ENCODE measurements at places on chromosomes 12 and 14. TPM values are rescaled to one million over a fixed set of nuclear protein-coding genes. Genes with fewer than 3 reads are reported as not detected.
A peak's percentile ranks its signal among the peaks of the same experiment; 100 is the strongest.

ADAM20 gene
- not detected for polyA plus RNA-seq

GRCh38 chr12:114392909-114393308, 13.0 kb downstream of the TBX5 start:
- DNase-seq: no peak
- peaks cover 62% of the 10 kb centered on the region for H3K27me3 ChIP-seq
- H3K27ac ChIP-seq: no peak overlapping the region
- no peaks in the 10 kb centered on the region for H3K4me1 ChIP-seq
- H3K4me3 ChIP-seq: no peak overlapping the region

- H3K4me1 ChIP-seq: peaks cover 40% of the 10 kb centered on the region
- no peak overlapping the region for H3K4me3 ChIP-seq
- no peaks in the 10 kb centered on the region for H3K36me3 ChIP-seq
- no peaks in the 10 kb centered on the region for H3K27me3 ChIP-seq
Measured at GRCh38 chr14:49966304-49966809, 73.5 kb downstream of the ARF6 start.

- no peaks in the 10 kb centered on the region for H3K4me1 ChIP-seq
- no peak for DNase-seq
- H3K36me3 ChIP-seq: peaks cover 21% of the 10 kb centered on the region
- no peak overlapping the region for H3K4me3 ChIP-seq
- H3K27me3 ChIP-seq: no peaks in the 10 kb centered on the region
Measured at GRCh38 chr12:69898236-69898635, 73.2 kb downstream of the MYRFL start.

DNA sequence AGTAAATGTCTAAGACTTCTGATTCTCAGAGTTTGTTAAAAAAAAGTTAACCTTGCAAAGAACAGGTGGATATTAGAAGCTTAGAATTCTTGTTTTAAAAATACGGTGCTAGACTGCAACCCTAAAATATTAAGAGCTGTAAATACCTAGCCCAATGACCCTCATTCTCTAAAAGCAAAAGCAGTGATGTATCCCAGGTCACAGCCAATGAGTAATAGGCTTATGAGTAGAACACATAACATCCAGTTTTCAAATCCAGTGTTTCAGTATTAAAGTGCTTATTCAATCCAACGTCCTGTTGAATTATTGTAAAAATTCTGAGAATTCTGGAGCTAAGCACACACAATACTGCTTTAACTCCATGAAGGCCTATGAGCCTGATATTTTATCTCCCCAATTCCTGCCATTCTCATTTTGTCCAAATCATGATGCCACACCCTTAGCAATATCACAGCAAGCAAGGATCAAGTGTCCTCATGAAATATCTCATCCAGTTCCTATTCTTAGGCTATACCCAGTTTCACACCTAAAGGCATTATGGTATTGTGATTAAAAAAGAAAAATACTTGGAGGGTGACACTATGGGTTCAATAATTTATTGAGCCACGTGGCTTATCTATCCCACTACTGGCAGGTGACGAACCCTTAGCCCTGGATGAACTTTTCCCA, 15.3 kb upstream of the ARID4A start:
- H3K27me3 ChIP-seq: no peaks in the 10 kb centered on the region
- DNase-seq: no peak
- no peaks in the 10 kb centered on the region for H3K36me3 ChIP-seq

DNA sequence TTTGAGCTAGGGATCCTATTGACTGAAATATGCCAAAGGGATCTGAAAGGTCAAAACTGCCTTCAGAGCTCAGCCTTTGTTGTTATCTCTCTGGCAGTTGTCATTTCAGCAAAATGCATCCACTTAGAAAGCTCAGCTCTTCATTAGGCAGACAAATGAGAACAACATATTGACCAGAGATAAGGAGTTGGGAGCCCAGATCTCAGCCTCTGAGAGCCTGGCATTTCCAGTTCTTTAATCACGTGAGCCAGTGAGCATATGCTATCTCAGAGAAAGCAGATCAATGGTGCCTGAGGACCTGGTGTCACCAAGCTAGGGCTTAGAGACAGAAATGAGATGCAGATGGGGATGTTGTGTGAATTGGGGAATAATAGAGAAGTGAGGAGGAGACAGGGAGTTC, 101.1 kb downstream of the DAD1 start:
- H3K4me3 ChIP-seq: no peak overlapping the region
- no peaks in the 10 kb centered on the region for H3K4me1 ChIP-seq
- H3K27me3 ChIP-seq: no peaks in the 10 kb centered on the region
- no peak for DNase-seq

STAC3 gene
- polyA plus RNA-seq: 1.1 TPM

RNASE8 gene
- polyA plus RNA-seq: not detected

GABARAPL1 gene
- 38.9 TPM for polyA plus RNA-seq

FIGNL2 gene
- not detected for polyA plus RNA-seq

DNA sequence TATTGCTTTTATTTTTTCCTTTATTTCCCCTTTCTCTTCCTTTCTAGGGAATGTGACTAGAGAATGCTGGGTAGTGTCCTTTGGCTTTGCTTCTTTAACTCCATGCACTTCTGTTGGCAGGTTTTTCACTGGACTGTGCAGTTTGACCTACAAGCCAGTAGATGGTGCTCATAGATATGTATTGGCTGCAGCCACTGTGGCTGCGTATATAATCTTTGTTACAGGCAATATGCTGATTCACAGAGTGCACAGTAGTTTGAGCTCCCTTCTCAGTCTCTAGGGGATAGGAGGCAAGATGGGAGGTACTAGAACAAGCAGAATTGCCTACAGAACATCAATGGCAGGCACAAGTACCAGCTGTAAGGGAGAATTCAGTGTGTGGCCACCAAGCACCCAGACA, 503.5 kb downstream of the LRFN5 start:
- H3K27ac ChIP-seq: no peak overlapping the region
- no peak for DNase-seq
- no peak overlapping the region for H3K4me3 ChIP-seq
- no peaks in the 10 kb centered on the region for H3K27me3 ChIP-seq

DNA sequence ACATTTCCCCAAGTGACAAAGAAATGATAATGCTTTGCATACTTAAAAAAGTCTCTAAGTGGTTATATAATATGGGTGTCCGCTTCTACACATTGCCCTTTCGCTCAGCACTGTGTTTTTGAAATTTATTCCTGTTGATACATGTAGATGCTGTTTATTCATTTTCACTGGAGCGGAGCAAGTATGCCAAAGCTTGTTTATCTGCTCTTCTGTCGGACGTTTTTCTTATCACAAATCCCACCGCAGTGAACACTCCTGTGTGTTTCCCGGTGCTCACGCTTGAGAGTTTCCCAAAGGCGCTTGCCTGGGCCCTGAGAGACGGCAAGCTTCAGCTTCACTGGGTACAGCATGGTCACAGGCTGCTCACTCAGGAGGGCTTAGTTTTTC, 50.2 kb downstream of the TPCN1 start:
- H3K4me3 ChIP-seq: no peak overlapping the region
- H3K36me3 ChIP-seq: peaks cover 3% of the 10 kb centered on the region
- no peaks in the 10 kb centered on the region for H3K27me3 ChIP-seq
- H3K27ac ChIP-seq: no peak overlapping the region
- no peaks in the 10 kb centered on the region for H3K4me1 ChIP-seq

GRCh38 chr12:59595565-59595882, 305 bp upstream of the SLC16A7 start:
- DNase-seq: no peak
- H3K36me3 ChIP-seq: no peaks in the 10 kb centered on the region
- no peaks in the 10 kb centered on the region for H3K27me3 ChIP-seq
- H3K4me3 ChIP-seq: peak overlapping the region; percentile 48
- peak overlapping the region; percentile 49 for H3K27ac ChIP-seq

NRIP2 gene
- 4.0 TPM for polyA plus RNA-seq

DNA sequence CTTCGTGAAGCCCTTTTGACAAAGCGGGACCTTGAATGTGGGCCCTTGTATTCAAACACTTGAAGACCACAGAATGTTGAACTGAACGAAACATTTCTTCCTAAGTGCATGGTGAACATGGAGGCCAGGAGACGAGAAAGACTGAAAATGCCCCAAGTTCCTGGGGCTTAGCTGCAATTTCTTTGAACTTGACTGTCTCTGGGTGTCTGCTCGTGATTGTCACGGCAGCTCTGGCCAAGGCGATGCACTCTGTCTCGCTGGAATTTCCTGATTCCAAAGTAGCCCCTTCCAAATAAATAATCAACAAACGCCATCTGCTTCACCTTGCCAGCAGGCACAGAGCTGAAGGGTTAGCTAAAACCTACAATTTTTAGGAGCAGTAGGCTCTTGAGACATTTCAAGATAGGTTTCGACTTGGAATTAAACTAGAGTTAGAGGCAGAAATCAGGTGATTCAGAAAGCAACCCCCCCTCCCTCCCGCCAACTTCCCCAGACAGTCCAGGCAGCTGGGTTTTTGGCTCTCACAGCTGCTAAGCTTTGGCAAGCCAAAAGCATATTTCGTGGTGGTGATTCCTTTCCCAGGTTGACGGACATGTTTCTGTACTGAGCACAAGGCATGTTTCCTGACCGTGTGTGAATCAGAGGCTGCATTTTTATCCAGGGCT, 13.5 kb upstream of the IRF2BPL start:
- no peaks in the 10 kb centered on the region for H3K36me3 ChIP-seq
- no peak overlapping the region for H3K4me3 ChIP-seq
- H3K4me1 ChIP-seq: peaks cover 16% of the 10 kb centered on the region
- peak overlapping the region; percentile 94 for H3K27ac ChIP-seq
- no peaks in the 10 kb centered on the region for H3K27me3 ChIP-seq

DNA sequence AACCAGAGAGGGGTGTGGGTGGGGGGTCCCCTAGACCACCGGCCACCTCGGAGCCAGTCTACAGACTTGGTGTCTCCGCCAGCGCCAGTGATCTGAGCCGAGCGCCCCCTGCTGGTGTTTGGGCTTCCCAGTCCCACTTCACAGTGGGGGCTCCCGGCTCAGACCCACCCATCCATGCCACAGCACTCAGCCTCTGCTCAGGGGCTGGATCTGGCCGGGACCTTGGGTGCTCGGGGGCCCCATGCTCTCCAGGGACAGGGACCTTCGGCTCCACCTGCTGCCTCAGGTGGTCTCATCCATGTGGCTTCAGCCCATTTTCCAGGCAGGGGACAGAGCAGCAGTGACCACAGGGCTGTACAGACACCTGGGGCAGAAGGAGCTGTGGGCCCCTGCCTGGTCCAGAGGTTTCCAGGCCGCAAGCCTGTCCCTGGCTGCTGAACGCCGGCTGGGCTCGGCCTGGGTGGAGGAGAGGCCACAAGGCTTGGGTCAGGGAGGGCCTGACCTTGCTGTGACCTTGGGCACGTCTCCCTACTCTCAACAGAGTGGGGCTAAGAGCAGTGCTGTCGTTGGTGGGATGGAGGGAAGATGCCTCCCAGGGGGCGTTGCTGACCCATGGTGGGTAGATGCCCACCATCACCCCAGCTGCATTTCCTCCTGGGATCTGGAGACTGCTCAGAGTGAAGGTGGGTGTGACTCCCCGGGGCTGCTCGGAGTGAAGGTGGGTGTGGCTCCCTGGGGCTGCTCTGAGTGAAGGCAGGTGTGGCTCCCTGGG, 86.3 kb downstream of the KIF26A start:
- H3K4me3 ChIP-seq: no peak overlapping the region
- H3K27ac ChIP-seq: peak overlapping the region; percentile 89
- no peaks in the 10 kb centered on the region for H3K36me3 ChIP-seq
- H3K4me1 ChIP-seq: peaks cover 44% of the 10 kb centered on the region

ABCC9 gene
- polyA plus RNA-seq: under 0.01 TPM
